ENCODE measurements at places on chromosomes 2 and 18. TPM values are rescaled to one million over a fixed set of nuclear protein-coding genes. Genes with fewer than 3 reads are reported as not detected.
A peak's percentile ranks its signal among the peaks of the same experiment; 100 is the strongest.

DNA sequence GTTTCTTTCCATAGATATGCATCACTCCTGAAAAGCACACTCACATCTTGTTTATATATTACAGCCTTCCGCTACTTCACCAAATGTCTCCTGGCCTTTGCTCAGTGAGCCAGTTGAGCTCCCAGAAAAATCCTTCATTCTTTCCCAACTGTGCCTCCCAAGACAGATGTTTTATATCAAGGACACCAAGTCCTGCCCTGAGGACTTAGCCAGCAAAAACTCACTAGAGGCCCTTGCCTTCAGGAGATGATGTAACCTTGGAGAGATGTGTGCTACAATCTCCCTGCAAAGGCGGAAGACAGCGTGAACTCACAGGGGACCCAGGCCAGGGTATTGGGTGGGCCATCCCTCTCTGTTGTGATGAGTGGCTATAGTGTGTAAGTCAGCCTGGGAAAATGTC lies 86.1 kb upstream of the CTAGE1 start:
- DNase-seq, result no peak

Gene NOSTRIN
- not detected for total RNA-seq

GRCh38 chr2:38268691-38269327 lies 108.3 kb downstream of the ATL2 start:
- DNase-seq, result no peak

GRCh38 chr18:52829876-52830405 lies 489.9 kb downstream of the DCC start:
- no peak for DNase-seq

Gene UGT1A3
- total RNA-seq, result not detected

DNA sequence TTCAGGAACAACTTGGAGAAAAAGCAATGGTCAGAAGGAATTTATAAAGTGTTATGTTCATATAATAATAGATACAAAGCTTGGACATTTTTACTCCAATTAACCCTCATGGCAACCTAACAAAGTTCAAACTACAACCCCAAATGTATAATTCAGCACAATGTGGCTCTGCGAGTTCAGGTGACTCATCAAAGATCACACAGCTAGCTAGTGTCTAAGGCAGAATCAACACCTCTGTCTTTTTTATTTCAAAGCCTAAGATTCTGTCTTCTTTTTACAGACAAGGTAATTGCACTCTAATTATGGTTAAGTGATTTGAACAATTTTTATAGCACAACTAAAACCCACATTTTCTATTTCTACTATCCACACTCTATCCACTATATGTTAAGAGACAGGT lies 90.5 kb downstream of the CHST9 start:
- no peak for DNase-seq

Gene RFX8
- 0.90 TPM for total RNA-seq

- DNase-seq, result no peak
These were observed 4.9 kb downstream of the KCNE4 start for GRCh38 chr2:223056701-223057418.

DNA sequence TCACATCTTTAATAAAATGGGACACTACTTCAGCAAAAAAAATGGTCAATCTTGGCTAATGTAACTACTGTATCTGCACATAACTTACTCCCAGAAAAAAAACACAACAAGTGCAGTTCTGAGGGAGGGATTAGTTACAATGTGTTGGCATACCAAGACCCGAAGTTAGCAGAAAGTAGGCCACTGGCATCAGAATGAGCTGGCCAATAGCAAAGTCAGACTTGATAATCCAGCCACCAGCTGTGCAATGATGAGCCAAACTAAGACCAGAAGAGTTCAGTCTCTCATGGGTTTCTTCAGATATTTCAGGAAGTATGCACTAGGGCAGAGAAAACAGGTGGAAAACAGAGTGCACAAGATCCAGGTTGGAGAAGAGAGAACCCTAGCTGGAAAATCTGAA lies 65.3 kb downstream of the OLA1 start:
- no peak for DNase-seq

Gene TMEM247
- not detected for total RNA-seq

GRCh38 chr2:24228470-24228869 lies 53.6 kb downstream of the FAM228A start:
- no peak for DNase-seq

DNA sequence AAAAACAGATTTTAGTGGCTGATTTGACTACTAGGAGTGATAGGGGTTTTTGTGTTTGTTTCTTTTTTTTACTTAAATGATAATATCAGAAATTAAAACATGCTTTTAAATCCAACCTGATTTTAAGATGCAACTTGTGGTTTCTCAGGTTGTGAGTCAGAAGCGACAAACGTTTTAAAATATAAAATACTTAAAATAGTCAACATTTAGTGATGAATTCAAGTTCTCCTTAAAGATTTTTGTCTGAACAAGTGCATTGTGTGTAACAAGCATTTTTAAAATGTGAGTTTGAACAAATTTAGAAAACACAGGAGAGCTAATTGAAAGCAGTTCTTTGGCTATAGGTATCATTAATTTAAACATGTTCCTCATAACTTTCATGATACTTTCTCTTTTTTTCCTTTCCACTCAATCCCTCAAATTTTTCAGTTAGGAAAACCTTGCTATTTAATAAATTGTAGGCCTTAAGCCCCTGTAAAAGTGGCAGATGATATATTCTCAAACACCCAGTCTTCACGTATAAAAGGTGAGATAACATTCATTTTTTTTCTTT lies 3.6 kb downstream of the TBR1 start:
- DNase-seq, result no peak

Gene SALL3
- total RNA-seq, result not detected

DNA sequence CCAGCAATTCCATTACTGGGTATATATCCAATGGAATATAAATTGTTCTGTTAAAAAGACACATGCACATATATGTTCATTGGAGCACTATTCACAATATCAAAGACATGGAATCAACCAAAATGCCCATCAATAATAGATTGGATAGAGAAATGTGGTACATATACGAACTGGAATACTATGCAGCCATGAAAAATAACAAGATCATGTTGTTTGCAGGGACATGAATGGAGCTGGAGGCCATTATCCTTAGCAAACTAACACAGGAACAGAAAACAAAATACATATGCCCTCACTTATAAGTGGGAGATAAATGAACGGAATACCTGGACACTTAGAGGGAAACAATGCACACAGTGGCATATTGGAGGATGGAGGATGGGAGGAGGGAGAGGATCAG lies 355.8 kb downstream of the CCDC85A start:
- DNase-seq, result no peak

- no peak for DNase-seq
These were observed 91.4 kb downstream of the ESCO1 start for GRCh38 chr18:21509062-21509461.

Gene MCFD2
- total RNA-seq, result 42.0 TPM

Gene C2orf72
- total RNA-seq, result 3.8 TPM

DNA sequence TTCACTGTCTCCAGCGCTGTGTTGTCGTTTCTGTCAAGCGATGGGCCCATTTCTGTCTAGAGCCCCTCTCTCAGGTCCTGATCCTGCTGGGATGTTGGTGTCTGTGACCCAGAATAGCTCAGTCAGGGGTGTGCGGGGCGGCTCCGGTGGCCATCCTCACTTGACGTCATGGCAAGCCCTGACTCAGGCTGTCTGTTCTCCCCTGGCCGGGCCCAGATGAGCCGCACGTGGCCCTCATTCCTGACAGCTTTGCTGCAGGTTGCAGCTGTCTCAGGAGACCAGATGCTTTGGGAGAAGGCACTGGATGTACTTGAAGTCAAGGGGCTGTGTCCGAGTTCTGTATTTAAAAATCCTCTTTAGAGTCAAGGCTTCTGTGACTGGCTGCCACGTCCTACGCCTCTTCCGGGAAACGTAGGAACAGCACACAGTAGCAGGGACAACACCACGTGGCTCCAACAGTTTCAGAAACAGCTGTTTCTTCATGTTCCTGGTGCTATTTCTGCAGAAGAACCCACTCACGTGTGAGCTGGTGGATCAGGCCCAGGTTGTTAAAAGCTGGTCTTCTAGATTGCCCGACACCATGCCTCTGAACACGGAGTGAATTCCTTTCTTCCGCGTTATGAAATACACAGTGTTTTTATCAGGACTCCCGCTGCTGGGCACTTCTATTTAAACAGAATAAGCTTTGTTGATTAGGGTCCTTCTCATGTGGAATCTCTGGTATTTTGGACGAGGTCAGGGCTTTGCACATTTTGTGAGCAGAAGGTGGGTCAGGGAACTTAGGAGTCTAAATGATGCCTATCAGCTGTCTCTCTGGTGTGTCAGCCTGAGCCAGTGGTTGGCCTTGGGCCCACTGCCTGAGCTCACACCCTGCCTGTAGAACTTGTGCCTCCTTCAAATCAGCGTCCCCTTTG lies 28.3 kb upstream of the NTSR2 start:
- no peak for DNase-seq

Gene SOX11
- total RNA-seq, result not detected

Gene CENPO
- total RNA-seq, result 42.4 TPM

- no peak for DNase-seq
These were observed 254.6 kb downstream of the RND3 start for GRCh38 chr2:150232871-150233270.

Gene MRPS5
- 90.7 TPM for total RNA-seq

DNA sequence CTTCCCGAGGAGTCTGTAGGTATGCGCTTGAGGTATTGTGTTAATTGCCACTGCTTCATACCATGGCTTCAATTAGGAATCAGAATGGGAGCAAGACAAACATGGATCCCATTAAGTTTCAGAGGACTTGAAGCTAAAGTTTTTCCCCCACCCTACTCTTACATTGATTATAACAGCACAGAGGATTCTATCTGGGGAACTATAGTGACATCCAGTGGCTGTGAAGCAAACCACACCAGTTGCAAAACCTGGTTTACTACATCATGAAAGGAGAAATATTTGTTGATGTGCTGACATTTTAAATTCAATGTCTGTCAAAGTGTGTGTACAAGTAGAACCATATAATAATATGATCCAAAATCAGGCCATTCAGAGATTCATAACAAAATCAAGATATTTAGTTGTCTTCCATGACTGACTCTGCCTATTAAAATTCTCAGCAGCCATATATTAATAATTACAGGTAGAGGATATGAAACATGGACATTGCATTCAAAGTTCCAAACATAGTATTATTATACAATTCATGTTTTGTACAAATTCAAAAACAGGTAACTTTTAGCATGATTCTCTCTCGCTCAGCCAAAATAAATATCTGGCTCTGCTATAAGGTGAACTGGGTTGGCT lies 82.9 kb downstream of the GRB14 start:
- DNase-seq, result no peak

Gene LAPTM4A
- 22.5 TPM for total RNA-seq

DNA sequence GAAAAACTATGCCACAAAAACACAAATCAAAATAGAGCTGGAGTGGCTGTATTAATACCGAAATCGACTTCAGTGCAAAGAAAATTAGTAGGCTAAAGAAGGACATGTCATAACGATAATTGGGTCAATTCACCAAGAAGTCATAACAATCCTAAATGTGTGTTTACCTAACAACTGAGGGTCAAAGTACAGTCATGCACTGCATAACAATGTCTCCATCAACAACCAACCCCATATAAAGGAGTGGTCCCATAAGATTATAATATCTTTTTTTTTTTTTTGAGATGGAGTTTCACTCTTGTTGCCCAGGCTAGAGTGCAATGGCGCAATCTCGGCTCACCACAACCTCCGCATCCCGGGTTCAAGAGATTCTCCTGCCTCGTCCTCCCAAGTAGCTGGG lies 87.5 kb downstream of the NAB1 start:
- DNase-seq, result no peak

Gene FKBP1B
- total RNA-seq, result 1.7 TPM

- DNase-seq, result peak; percentile 47
These were observed 2.1 kb downstream of the TRIB2 start for GRCh38 chr2:12718711-12719399.

DNA sequence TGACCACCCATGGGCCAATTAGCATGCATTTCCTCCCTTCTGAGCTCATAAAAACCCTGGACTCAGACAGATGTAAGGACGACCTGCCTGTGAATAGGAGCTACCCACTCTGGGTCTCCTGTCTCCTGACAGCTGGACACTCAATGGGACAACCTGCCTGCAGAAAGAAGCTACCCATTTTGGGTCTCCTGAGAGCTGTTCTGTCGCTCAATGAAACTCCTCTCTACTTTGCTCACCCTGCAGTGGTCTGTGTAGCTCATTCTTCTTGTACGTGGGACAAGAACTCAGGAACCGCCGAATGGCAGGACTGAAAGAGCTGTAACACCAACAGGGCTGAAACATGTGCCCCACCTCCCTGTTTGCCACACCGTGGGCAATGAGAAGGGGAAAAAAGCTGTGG lies 60.3 kb upstream of the DYNC1I2 start:
- no peak for DNase-seq

Gene IL1F10
- not detected for total RNA-seq

Gene RAB6D
- total RNA-seq, result not detected
